ENCODE measurements at places on chromosomes 2 and 18. TPM values are rescaled to one million over a fixed set of nuclear protein-coding genes. Genes with fewer than 3 reads are reported as not detected.
A peak's percentile ranks its signal among the peaks of the same experiment; 100 is the strongest.

- no peak for DNase-seq
Measured at GRCh38 chr2:15842758-15843666, 97.3 kb upstream of the MYCN start.

- DNase-seq, result no peak
Measured at GRCh38 chr2:24710806-24711205, 82.4 kb downstream of the PTRHD1 start.

DNA sequence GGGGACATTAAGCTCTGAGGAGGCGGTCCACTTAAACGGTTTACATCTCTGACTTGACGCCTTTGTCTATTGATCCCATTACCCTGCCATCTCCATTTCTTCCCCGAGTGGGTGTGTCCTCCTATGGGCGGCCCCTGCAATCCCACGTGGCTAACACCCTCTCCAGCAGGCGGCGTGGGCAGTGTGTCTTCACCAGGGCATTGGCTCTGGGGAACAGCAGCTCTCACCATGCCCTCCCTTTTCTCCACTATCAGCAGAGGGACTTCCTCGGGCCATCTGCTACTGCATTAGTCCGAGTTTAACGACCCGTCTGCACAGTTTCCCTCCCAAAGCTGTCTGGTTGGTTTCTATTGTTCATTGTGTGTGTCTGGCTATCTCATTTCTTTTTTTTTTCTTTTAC lies 511.9 kb upstream of the NRP2 start:
- no peak for DNase-seq

- DNase-seq, result no peak
Measured at GRCh38 chr2:117019357-117019756, 795.1 kb upstream of the DDX18 start.

DNA sequence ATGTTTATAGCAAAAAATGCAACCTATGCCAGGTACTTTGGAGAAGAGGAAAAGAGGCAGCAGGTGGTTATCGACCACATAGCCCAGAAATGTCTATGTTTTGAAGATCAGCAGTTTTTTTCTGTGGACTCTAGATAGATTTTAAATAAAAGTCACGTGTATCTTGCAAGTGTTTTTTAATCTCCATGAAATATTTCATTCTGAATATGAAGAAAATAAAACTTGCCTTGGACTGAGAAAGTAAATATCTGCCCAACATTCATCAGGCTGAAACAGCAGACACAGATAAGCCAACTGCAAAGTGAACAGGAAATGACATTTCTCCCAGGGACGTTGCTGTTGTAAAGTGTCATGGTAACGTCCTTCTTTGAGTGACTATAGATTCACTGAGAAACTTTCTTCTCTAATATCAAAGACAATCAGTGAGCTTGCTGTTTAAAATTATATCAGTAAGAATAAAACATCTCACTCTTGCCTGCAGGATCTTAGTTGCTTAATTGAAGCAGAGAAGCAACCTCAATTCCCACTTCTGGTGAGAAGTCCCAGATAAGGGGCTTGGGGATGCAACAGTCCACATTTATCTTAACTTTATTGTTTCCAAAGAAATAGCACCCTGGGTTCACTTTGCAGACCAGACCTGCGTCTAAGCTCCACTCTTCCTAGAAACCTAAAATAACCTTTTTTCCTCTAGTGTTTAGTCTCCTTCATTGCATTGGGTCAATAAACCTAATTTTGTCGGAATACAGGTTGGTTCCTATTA lies 6.3 kb downstream of the MYOM1 start:
- DNase-seq, result no peak

GRCh38 chr2:236400594-236401360 lies 136.6 kb upstream of the ASB18 start:
- no peak for DNase-seq

DNA sequence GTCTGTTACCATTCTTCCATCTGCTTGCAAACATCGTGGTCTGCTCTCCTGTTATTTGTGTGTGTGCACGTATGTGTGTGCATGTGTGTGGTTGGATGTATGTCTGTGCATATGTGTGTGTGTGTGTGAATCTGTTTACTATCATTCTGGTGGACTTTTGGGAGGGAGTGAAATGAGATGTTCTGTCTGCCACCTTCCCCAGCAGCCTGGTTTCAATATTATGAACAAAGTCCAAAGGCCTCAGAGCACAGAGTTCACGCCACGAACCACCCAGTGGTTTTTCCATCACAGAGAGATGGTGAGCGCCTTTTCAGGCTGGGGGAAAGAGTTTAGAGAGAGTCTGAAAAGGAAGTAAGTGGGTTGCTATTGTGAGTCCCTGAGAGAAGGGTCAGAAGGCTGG lies 67.1 kb upstream of the YWHAQ start:
- no peak for DNase-seq

DNA sequence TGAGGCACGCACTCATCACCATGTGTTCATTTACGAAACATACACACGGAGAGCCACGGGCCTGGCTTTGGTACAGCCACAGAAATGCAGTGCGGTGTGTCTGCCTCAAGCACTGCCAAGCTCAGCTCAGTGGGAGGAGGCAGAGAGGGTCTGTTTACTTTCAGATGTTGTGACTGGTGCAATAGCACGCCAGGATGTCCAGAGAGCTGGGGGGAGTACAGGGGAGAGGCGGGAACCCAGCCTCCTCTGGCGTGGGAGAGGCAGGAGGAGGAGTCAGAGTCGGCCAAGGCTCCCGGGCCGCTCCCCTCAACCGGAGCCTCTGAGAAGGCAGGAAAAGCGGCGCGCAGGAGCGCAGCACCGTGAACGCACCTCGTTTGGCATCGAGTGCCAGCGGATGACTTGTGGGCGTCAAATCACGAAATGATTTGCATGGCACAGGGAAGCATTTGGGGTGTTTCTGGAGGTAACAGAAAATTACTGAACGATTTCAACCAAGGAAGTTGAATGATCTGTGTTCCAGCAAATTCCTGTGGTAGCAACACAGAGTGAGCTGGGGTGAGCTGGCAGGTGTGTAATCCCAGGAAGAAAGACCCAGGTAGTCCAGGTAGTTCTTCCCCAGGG lies 143.0 kb downstream of the ZNF516 start:
- peak; percentile 43 for DNase-seq

GRCh38 chr2:72263776-72264060 lies 116.1 kb upstream of the CYP26B1 start:
- no peak for DNase-seq

DNA sequence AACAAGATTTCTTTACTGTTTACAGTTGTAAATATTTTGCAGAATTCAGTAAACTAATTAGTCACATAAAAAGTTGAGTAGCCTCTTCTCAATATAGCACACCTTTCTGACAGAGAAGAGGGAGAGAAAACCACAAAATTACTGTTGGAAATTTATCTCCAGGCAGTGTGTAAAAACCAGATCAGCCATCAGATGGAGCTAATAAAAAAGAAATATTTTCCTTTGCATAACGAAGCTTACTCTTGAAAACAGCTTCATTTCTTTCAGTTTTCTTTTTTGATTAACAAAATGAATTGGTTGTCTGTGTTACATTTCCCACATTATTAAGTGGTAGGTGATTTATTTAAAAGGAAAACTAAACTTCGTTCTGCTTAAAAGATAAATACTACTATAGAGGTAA lies 259.3 kb upstream of the KCNJ3 start:
- no peak for DNase-seq

GRCh38 chr2:81327911-81328310 lies 1023.4 kb upstream of the LRRTM1 start:
- DNase-seq, result no peak

GRCh38 chr18:35728676-35729075 lies 147.1 kb downstream of the GALNT1 start:
- DNase-seq, result no peak

- DNase-seq, result no peak
Measured at GRCh38 chr18:1014509-1014908, 109.8 kb downstream of the ADCYAP1 start.

GRCh38 chr2:105584435-105585010 lies 160.2 kb upstream of the NCK2 start:
- no peak for DNase-seq

GRCh38 chr2:68121873-68122679 lies 35.6 kb upstream of the PNO1 start:
- peak; percentile 98 for DNase-seq

- DNase-seq, result no peak
Measured at GRCh38 chr2:59922450-59922849, 631.0 kb downstream of the BCL11A start.

DNA sequence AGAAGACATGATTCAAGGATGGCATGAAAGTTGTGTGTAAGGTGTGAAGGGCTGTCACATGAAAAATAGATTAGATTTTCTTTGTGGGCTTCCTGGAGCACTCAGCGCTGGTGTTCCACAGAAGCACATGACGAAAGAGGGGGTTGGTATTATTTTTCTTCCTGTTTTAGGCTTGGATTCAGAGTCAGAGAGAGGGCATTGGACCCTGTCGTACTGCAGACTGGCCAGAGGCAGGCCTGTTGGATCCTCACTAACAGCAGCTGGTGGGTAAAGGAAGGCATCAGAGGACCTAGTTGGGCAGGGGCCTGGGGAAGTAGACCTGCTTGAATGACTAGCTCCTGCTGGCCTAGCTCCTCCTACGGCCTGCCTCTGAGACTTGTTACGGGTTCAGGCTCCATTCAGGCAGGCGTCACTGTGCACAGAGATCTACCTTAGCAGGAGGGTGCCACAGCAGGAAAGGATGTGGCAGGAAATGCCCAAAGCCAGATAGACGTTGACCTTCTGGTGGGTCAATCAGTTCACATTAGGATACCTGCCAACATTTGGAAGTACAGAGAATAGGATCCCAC lies 13.1 kb downstream of the CTLA4 start:
- DNase-seq, result no peak

- no peak for DNase-seq
Measured at GRCh38 chr18:28512357-28512756, 335.4 kb upstream of the CDH2 start.

GRCh38 chr2:75030218-75031009 lies 72.0 kb downstream of the POLE4 start:
- no peak for DNase-seq

DNA sequence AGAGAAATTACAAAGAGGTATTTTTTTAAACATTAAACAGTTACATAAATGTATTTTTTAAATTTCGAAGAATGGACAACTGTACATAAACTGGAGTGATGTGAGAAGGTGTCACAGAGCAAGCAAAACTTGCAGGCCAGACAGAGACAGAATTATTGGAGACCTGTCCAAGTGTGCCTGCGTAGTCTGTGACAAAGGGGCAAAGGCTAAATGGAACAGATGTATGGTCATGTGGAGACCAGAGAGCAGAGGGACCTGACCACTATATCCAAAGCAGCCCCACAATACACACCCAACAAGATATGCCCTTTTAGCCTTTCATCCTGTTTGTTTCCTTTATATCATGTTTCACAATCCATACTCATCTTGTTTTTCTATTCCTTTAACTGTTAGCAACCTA lies 225.3 kb upstream of the VWC2L start:
- no peak for DNase-seq

- DNase-seq, result no peak
Measured at GRCh38 chr18:9943311-9943710, 29.5 kb downstream of the VAPA start.

DNA sequence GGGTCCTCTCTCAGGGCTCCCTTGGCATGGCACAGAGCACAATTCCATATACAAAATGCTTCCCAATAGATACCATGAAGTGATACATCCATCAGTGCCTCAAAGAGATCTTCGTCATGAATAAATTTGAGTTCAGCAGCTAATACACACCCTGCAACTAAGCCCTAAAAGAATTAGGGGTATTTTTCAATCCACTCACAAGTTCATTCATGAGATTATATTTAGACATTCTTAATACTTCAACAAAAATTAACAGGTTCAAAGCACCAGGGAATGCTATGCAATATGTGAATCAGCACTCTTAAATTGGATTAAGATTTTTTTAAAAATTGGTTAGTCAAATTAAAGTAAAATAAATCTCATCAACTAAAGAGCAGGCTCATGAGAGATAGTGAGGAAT lies 79.7 kb downstream of the PID1 start:
- no peak for DNase-seq

DNA sequence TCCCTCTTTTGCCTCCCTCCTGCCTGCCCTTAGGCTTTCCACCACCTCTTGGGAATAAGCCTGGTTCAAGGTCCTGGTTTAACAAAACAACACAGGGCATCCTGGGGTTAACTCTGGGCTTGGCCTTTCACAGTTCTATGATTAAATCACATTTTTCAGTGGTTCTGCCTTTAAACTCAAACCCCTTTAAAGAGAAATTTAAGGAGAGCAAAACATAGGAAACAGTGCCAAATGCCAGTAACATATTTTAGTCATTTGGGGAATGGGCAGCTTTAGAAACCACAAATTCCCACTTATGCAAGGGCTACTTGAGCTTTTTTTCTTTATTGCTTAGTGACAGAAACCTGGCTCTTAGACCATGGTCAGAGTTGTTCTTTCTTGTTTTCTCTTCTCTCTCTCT lies 112.2 kb upstream of the FZD5 start:
- DNase-seq, result no peak

DNA sequence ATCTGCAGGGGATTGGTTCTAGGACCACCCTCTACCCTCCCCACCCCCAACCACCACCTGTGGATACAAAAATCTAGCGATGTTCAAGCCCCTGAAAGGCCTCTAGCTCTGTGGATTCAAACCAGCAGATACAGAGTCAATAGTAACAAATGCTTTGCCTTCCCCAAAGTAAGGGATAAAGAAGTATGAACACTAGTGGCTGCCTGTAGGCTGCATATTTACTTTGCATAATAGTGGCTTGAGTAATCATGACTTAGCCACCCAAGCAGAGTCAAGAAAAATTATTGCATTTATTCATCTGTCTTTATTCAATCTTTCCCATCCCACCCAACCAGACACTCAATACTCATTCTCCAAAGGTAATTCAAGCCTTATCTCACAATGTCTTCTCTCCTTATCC lies 43.8 kb downstream of the SOCS6 start:
- no peak for DNase-seq

DNA sequence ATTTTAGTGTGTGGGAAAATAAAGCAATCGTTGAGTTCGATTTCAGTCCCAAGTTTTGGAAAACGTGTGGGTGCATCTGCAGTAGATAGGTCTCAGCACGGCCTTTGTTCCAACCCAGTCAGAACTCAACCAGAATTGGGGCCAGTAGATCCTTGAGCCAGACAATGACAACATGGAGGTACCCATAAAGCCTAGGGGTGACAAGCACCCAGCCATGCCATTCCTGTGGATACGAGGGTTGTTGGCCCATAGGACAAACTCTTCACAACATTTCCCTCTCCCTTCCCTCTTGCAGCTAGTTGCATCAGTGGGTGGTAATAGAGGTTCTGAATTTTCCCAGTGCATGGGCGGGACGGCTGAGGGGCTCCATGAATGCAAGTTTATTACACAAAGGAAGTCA lies 60.1 kb downstream of the ST3GAL5 start:
- no peak for DNase-seq

The VAMP5 gene
- 91.6 TPM for total RNA-seq

The SLC19A3 gene
- total RNA-seq, result 49.8 TPM

The RNF25 gene
- 13.5 TPM for total RNA-seq

The CFAP65 gene
- total RNA-seq, result not detected

The BMP10 gene
- total RNA-seq, result not detected

The PROKR1 gene
- 0.63 TPM for total RNA-seq

The TMEM169 gene
- total RNA-seq, result 0.59 TPM

The ZNF407 gene
- 19.0 TPM for total RNA-seq

The B3GNT2 gene
- total RNA-seq, result 28.6 TPM

The CIB4 gene
- not detected for total RNA-seq

The SERPINB10 gene
- total RNA-seq, result not detected

The SLC38A11 gene
- 1.5 TPM for total RNA-seq

The PROM2 gene
- total RNA-seq, result 12.3 TPM

The MEP1B gene
- total RNA-seq, result not detected

The KATNAL2 gene
- 10.7 TPM for total RNA-seq

The CDCA7 gene
- not detected for total RNA-seq

The SLC14A1 gene
- total RNA-seq, result not detected

The YPEL5 gene
- total RNA-seq, result 53.4 TPM
